ENCODE measurements at places on chromosomes 6 and 20. TPM values are rescaled to one million over a fixed set of nuclear protein-coding genes. Genes with fewer than 3 reads are reported as not detected.

OR2J3 gene
- total RNA-seq = not detected

MACROD2 gene
- total RNA-seq = under 0.01 TPM

SNAP91 gene
- total RNA-seq = not detected

EDN1 gene
- total RNA-seq = 87.4 TPM

POM121L2 gene
- total RNA-seq = not detected

BPIFB3 gene
- not detected for total RNA-seq

DEF6 gene
- 1.3 TPM for total RNA-seq

TRIM15 gene
- total RNA-seq = not detected

LY6G5C gene
- 1.7 TPM for total RNA-seq

FAM83C gene
- under 0.01 TPM for total RNA-seq

CNBD2 gene
- total RNA-seq = 2.7 TPM

HRH3 gene
- total RNA-seq = not detected

Measured in regular cardiac myocyte (primary cell).